Activated T-helper 2 cell treated with anti-CD3 and anti-CD28 coated beads, Interferon-gamma antibody, Interleukin-2, Interleukin-4, amounts not matched to agents 10 μg/mL and 5 μg/mL and 100 μg/mL, durations not matched to agents 14 hours and 24 hours and 36 hours (primary cell): ENCODE measurements at places on chromosomes 12 and 14.

- no peak overlapping the region for H3K27ac ChIP-seq
- DNase-seq: no peak
- H3K27me3 ChIP-seq: peaks cover 7% of the 10 kb centered on the region
- no peaks in the 10 kb centered on the region for H3K36me3 ChIP-seq
- no peak overlapping the region for H3K4me3 ChIP-seq
- H3K4me1 ChIP-seq: peaks cover 7% of the 10 kb centered on the region
Measured at GRCh38 chr12:102513739-102514138, 33.4 kb upstream of the IGF1 start.

DNA sequence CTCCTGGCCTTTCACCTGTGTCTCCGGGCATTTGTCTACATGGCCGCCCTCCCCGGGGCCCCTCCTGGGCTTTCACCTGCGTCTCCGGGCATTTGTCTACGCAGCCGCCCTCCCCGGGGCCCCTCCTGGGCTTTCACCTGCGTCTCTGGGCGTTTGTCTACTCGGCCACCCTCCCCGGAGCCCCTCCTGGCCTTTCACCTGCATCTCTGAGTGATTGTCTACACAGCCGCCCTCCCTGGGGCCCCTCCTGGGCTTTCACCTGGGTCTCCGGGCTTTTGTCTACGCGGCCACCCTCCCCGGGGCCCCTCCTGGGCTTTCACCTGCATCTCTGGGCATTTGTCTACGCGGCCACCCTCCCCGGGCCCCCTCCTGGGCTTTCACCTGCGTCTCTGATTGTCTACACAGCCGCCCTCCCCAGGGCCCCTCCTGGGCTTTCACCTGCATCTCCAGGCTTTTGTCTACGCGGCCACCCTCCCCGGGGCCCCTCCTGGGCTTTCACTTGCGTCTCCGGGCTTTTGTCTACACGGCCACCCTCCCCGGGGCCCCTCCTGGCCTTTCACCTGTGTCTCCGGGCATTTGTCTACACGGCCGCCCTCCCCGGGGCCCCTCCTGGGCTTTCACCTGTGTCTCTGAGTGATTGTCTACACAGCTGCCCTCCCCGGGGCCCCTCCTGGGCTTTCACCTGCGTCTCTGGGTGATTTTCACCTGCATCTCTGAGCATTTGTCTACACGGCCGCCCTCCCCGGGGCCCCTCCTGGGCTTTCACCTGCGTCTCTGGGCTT, 68.0 kb upstream of the GALNT9 start:
- no peak overlapping the region for H3K4me3 ChIP-seq
- no peaks in the 10 kb centered on the region for H3K36me3 ChIP-seq
- DNase-seq: no peak

- no peaks in the 10 kb centered on the region for H3K4me1 ChIP-seq
- no peak overlapping the region for H3K27ac ChIP-seq
- H3K36me3 ChIP-seq: no peaks in the 10 kb centered on the region
Measured at GRCh38 chr14:57982804-57983634, 117.1 kb upstream of the SLC35F4 start.

- no peaks in the 10 kb centered on the region for H3K36me3 ChIP-seq
- H3K27ac ChIP-seq: no peak overlapping the region
- H3K27me3 ChIP-seq: no peaks in the 10 kb centered on the region
- no peaks in the 10 kb centered on the region for H3K4me1 ChIP-seq
- no peak overlapping the region for H3K4me3 ChIP-seq
Measured at GRCh38 chr14:94613720-94614644, 1.8 kb downstream of the SERPINA3 start.
